Fibroblast of the aortic adventitia (primary cell): ENCODE measurements at places on chromosomes 7 and 10.

- DNase-seq, result peak; percentile 97
These were observed 5.8 kb upstream of the UPP1 start for GRCh38 chr7:48083114-48083830.

- DNase-seq, result no peak
These were observed 57.7 kb downstream of the MAD1L1 start for GRCh38 chr7:2175091-2175490.

- DNase-seq, result no peak
These were observed 2.0 kb upstream of the GNAI1 start for GRCh38 chr7:80132594-80132993.

DNA sequence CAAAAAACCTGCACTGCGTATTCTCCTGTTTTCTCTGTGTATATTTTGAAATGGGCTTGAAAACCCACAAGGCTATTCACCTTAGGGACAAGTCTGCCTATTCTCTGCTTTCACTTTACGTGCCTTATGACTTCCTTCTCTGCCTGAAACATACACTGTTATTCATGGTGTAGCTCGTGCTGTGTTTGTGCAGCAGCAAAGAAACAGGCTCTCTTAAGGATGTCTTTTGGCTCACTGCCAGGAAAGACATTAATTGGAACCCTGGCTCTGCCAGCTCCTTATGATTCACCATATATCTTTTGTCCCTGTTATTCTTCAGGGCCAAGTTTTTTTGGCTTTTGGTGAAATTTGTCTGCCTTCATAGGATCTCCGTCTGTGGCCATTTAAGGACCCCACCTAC is 92.4 kb downstream of the TMEM106B start:
- peak; percentile 74 for DNase-seq

DNA sequence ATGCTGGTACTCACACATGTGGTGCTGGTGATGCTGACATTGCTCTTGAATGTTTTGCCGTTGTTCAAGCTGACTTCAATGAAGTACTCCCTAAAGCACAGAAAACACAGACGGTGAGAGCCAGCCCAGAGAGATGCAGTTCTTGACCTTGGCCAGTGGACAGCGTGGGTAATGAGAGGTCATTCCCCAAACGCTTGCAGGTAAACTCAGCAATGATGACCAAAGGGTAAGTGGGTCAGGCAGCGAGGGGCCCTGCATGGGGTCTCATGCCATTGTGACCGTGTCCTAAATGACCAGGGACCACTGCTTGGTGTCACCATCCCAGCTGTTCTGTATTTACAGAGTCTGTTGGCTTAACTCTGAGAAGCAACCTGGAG is 32.8 kb upstream of the ANTXRL start:
- DNase-seq, result no peak

DNA sequence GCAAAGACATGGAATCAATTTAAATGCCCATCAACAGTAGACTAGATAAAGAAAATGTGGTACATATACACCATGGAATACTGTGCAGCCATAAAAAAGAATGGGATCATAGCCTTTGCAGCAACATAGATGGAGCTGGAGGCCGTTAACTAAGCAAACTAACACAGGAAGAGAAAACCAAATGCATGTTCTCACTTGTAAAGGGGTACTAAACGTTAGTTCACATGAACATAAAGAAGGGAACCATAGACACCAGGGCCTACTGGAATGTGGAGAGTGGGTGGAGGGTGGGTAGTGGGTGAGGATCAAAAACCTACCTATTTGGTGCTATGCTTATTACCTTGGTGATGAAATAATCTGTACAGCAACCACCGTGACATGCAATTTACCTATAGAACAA is 78.4 kb upstream of the GSDME start:
- DNase-seq, result no peak

- no peak for DNase-seq
These were observed 53.3 kb downstream of the ADCYAP1R1 start for GRCh38 chr7:31105256-31105950.
